ENCODE measurements at places on chromosomes 4 and X.

GRCh38 chrX:44223150-44223549 is 120.3 kb downstream of the EFHC2 start:
- DNase-seq = no peak

- DNase-seq = no peak
Observed at GRCh38 chr4:19577097-19577496, 674.6 kb upstream of the SLIT2 start.

GRCh38 chr4:71187404-71188155 is 151.2 kb upstream of the SLC4A4 start:
- DNase-seq = no peak

DNA sequence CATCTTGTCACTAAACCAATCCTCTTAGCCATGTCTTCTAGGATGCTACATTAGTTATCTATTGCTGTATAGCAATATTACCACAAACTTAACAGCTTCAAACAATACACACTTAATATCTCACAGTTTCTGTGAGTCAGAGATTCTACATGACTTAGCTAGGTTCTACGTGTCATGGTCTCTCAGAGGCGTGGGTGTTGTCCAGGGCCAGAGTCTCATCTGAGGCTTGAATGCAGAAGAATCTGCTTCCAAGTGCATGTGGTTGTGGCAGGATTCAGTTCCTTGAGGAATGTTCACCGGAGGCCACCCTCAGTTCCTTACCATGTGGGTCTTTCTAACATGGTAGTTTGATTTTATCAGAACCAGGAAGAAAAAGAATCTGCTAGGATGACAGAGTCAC is 26.4 kb downstream of the PPP1R2C start:
- no peak for DNase-seq

GRCh38 chr4:105461621-105462382 is 12.1 kb downstream of the PPA2 start:
- no peak for DNase-seq

- no peak for DNase-seq
Observed at GRCh38 chrX:1452516-1453394, at the start of gene ASMTL. Gene ASMTL (minus strand): TSS chrX:1452909. CDS start chrX:1452840, 69 bp downstream.

- DNase-seq = no peak
Observed at GRCh38 chrX:19555236-19555635, 39.9 kb upstream of the MAP3K15 start.

DNA sequence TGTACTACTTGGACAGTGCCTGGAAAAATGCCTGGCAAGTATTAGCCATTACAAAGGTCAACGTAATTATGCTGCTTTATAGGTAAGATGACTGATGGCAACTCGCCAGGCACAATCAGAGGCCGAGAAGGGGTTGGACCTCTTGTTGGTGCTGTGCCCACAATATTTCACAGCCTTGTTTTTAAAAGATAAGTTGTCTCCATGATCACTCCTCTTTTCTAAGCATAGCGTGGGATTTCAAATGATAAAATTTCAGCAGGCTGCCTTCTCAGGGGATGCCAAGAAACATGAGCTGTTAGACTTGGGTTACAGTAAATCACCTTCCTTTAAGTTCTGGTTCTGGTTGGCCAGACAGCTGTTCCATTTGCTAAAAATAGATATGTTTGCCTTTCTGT is 26.9 kb downstream of the HOPX start:
- DNase-seq = peak; percentile 66

DNA sequence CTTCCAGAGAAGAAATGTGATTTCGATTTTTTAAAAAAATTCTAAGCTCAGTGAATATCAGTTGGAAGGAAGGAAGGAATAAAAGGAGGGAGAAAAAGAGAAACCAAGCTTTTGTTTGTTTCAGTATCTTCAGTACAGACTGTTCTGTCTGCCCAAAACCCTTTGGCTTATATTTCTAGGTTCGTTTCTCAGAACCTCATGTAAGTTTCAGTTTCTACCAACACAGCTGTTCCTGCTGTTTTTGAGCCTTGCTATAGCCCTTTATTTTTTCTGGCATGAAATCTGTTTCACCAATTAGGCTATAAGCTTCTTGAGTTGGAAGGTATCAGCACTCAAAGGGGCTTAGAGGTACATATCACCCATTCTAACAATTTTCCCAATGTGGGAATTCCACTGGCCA is 157.9 kb downstream of the GBA3 start:
- DNase-seq = peak; percentile 46

DNA sequence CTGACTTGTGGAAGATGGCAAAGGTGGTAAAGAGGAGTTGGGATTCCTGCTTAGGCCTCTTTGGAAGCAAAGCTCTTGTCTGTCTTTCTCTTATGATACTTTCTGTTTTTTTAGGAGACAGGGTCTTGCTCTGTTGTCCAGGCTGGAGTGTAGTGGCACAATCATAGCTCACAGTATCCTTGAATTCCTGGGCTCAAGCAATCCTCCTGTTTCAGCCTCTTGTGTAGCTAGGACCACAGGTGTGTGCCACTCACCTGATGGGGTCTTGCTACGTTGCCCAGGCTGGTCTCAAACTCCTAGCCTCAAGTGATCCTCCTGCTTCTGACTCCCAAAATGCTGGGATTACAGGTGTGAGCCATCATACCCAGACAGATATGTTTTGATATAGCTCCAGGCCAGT is 19.3 kb upstream of the IGFBP7 start:
- no peak for DNase-seq

GRCh38 chr4:158157412-158157811 is 15.4 kb downstream of the GASK1B start:
- DNase-seq = no peak

DNA sequence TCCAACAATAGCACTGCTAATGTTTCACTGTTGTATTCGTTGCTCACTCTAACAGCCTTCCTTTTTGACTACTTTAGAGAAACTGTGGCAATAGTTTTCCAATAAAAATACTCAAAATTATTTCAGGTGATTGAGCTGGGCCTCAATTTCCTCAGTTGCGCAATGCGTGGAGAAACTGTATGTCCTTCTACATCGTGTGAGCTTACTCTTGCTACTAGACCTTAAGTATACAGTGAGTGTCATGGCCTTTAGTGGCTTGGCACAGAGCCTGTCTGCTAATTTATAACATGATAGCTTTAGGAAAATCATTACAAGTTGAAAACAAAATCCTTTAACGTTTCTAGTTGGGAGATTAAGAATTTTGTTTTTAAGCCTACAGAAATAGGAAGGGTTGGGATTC is 114.5 kb downstream of the COL4A6 start:
- no peak for DNase-seq

- no peak for DNase-seq
Observed at GRCh38 chr4:146381263-146381872, 140.4 kb downstream of the SLC10A7 start.

GRCh38 chr4:42658261-42658660 is 1.4 kb upstream of the ATP8A1 start:
- peak; percentile 13 for DNase-seq

GRCh38 chrX:13994104-13994503 is 35.6 kb downstream of the GEMIN8 start:
- no peak for DNase-seq

DNA sequence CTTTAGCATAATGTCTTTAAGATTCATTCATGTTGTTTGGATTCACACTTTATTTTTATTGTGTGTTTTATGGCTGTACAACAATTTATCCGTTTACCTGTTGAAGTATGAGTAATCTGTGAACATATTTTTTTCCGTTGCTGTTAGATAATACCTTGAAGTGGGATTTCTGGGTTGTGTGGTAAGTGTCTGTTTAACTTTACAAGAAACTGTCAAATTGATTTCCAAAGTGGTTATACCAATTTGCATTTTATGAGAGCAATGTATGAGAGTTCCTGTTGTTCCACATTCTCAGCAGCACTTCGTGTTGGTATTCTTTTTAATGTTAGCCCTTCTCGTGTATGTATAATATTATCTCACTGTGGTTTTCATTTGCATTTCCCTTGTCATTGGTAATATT is 53.6 kb downstream of the USP53 start:
- no peak for DNase-seq

GRCh38 chr4:128560754-128561495 is 248.6 kb upstream of the JADE1 start:
- DNase-seq = no peak

- no peak for DNase-seq
Observed at GRCh38 chr4:110628663-110629213, 5.9 kb upstream of the PITX2 start.

DNA sequence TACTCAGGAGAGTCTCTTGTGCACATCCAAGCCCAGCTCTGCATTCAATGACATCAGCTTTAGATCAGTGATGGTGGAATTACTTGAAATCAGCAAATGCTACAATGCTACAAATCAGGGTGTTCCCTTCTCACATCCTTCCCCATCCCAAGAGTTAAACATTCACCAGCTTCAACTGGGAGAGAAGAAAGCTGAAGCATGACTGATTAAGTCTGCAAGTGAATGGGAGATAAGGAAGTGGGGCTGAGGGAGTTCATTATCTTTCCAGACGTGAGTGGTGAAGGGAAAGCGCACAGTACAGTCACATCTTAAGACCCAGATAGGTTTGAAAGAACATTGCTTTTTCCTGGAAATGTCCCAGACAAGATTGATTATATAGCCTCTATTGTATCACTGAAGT is 26.2 kb upstream of the MAP9 start:
- DNase-seq = peak; percentile 32

GRCh38 chr4:33924239-33924638 is 2320.1 kb downstream of the ARAP2 start:
- DNase-seq = no peak

DNA sequence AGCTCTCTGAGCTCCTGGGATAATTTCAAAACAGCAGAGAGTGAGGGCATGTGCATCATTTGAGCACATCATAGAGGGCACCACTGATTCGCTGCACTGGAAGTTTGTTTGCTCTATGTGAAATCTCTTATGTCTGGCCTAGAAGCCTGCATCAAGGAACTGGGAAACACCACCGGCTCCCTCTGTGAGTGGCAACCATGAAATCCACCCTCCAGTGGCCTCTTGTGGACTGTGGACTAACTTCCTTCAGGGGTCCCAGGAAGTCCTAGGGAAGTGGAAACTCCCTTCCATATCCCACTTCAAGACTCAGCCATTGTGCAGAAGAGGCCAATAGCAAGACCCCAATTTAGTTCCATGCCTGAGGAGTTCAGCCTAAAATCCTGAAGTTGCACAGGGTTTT is 48.0 kb upstream of the IGFBP7 start:
- DNase-seq = no peak

- no peak for DNase-seq
Observed at GRCh38 chrX:17082831-17083230, 136.4 kb downstream of the REPS2 start.

DNA sequence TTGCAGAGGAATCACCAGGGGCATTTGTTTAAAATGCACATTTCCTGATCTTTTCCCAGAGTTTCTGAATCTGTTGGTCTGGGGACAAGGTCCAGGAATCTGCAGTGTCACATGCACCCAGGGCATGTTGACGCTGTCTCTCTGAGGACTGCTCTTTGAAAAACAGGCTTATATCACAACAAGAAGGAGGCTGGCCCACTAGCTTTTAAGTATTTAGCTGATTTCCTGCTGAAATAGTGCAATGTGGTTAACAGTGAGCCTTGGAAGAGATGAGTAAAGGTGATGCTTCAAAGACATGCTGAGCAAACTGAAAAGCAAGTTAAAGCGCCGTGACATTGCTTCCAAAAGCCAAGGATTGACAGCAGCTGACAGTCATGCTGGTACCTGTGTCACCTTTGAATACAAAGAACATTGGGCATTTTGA is 18.6 kb upstream of the SEPSECS start:
- no peak for DNase-seq

GRCh38 chrX:48736303-48736702 is 25.2 kb upstream of the GLOD5 start:
- DNase-seq = no peak

- DNase-seq = no peak
Observed at GRCh38 chrX:20441123-20441522, 174.4 kb upstream of the RPS6KA3 start.

DNA sequence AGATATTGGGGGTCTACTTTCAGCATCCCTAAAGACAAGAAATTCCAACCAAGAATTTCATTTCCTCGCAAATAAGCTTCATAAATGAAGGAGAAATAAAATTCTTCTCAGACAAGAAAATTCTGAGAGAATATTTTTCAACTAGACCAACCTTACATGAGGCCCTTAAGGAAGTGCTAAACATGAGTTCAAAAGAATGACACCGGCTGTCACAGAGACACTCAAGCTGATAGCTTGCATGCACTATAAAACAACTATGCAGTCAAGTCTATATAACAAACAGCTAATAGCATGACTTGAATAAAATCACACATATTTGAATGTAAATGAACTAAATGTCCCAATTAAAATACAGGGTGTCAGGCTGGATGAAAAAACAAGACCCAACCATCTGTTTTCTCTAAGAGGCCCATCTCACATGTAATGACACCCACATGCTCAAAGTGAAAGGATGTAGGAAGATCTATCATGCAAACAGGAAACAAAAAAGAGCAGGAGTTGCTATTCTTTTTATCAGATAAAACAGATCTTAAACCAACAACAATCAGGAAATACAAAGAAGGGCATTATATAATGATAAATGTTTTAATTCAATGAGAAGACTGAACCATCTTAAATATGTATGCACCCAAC is 27.2 kb downstream of the FAAH2 start:
- DNase-seq = no peak

- DNase-seq = no peak
Observed at GRCh38 chrX:70916754-70917153, 8.2 kb upstream of the TEX11 start.

GRCh38 chr4:187190390-187190789 is 466.7 kb upstream of the FAT1 start:
- no peak for DNase-seq

GRCh38 chr4:98374643-98375042 is 113.5 kb downstream of the RAP1GDS1 start:
- DNase-seq = no peak

DNA sequence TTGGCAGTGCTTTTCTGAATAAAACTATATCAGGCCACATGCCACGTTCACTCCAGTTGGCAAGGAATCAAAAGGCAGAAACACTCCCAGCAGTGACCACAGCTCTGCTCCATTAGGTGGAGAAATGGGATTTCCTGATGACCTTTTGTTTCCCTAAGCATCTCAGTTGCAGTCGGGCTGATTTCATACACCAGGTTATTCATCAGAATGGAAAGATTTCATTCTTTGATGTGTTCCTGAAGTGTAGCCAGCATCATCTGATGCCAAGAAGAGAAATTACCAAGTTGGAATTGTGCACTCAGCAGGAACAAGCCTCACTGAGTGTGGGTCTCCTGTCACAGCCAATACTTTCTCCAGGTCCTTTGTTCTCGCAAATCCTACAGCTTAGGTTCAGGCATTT is 193.7 kb downstream of the SPATA18 start:
- peak; percentile 77 for DNase-seq

- no peak for DNase-seq
Observed at GRCh38 chr4:173917255-173917960, 366.1 kb downstream of the FBXO8 start.

- no peak for DNase-seq
Observed at GRCh38 chr4:156029691-156030090, 76.0 kb upstream of the CTSO start.

GRCh38 chrX:18873836-18874235 is 110.1 kb downstream of the PHKA2 start:
- DNase-seq = no peak

GRCh38 chrX:130071611-130072344 is 38.5 kb downstream of the ELF4 start:
- no peak for DNase-seq

GRCh38 chrX:110588853-110589252 is 206.8 kb downstream of the CHRDL1 start:
- DNase-seq = no peak

Data from NCI-H1417 (cell line).